ENCODE measurements at places on chromosomes 7 and 10.

- no peak for DNase-seq
Observed at GRCh38 chr7:90210981-90211380, 559 bp upstream of the STEAP2 start.

DNA sequence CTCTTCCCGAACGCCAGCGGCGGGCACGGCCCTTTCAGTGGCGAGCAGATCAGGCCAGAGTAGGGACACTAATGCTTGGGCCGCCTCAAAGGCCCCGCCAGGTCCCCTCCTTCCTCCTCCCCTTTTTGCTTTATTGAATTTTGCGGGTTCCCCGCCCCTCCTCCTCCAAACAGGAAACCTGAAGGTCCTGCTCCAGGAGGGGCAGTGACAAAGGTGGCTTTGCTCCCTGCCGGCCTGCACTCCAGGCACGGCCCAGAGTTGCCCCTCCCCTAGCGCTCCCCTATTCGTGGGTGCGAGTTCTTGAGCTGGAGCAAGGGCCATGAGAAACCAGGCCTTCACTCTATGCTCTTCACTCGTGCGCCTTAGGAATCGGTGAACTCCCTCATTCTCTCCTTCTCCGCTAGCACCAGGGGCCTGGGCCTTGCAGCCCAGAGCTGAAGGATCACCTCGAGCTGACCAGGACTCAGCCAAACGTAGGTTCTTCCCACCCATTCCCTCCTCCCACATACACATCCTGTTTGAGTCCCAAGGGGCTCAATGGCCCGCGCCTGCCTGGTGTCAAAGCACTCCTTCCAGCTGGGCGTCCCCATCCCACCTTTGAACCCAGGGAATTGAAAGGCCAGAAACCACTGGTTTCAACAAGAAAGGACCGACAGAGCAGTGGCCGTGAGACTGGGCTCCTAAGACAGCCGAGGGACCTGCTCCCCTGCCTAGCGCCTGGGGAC is 619 bp upstream of the HOXA6 start:
- no peak for DNase-seq

GRCh38 chr7:50782375-50783208 is at the start of gene GRB10:
Gene GRB10 (minus strand): TSS chr7:50782896. CDS start chr7:50732322, 50,574 bp downstream.
- DNase-seq = no peak

GRCh38 chr10:95406651-95407280 is 116.0 kb upstream of the PDLIM1 start:
- DNase-seq = no peak

- DNase-seq = no peak
Observed at GRCh38 chr10:61971003-61971325, 69.5 kb downstream of the ARID5B start.
